ENCODE measurements at places on chromosomes 11 and 22.

- no peak for DNase-seq
Measured at GRCh38 chr11:19975414-19975990, 184.8 kb downstream of the DBX1 start.

GRCh38 chr11:134654161-134654915, 242.3 kb upstream of the B3GAT1 start:
- no peak for DNase-seq

GRCh38 chr11:64526346-64526745, 64.7 kb upstream of the SLC22A12 start:
- no peak for DNase-seq

- no peak for DNase-seq
Measured at GRCh38 chr11:109821511-109821910, 271.7 kb upstream of the ZC3H12C start.

- no peak for DNase-seq
Measured at GRCh38 chr11:44379141-44380008, 69.4 kb upstream of the ALX4 start.

DNA sequence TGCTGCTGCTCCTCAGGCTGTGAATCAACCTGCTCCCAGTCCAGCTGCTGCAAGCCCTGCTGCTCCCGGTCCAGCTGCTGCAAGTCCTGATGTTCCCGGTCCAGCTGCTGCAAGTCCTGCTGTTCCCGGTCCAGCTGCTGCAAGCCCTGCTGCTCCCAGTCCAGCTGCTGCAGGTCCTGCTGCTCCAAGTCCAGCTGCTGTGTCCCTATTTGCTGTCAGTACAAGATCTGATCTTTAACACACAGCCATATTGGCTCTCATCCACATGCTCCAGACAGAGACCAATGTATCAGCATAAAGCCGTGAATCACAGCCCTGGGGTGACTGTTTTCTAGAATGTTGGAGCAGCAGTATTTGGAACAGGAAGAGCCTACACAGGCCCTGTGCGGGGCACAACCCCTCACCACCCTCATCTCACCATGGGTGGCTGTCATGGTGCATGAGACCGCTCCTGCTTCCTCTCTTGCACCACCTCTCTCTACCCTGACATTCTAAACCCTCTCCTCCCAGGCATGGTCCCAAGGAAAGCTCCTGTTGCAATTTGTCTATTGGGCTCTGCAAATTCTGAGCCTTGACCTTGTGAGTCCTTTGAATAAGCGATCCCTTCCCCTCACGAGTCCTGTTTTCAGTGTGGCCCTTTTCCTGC, 3.5 kb downstream of the KRTAP5-10 start:
- DNase-seq = no peak

GRCh38 chr22:46124383-46125144, 25.8 kb upstream of the PPARA start:
- DNase-seq = no peak

DNA sequence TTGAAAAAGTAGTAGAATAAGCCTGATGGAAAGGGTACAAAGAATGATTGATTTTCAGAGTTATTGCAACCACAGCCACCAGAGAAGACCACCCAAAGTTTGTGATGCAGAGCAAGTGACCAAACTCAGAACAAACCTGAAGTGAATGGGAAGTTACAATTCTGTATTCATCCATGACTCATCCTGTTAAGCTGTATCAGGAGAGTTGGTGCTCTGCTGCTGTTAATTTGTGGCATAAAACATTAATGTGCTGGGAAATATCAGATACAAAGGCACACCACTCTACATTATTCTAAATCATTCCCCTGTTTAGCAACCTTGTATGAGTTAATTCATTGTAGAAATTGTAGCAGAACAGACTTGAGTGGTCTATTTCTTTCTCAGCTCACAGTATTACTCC, 19.6 kb upstream of the PDGFD start:
- no peak for DNase-seq

DNA sequence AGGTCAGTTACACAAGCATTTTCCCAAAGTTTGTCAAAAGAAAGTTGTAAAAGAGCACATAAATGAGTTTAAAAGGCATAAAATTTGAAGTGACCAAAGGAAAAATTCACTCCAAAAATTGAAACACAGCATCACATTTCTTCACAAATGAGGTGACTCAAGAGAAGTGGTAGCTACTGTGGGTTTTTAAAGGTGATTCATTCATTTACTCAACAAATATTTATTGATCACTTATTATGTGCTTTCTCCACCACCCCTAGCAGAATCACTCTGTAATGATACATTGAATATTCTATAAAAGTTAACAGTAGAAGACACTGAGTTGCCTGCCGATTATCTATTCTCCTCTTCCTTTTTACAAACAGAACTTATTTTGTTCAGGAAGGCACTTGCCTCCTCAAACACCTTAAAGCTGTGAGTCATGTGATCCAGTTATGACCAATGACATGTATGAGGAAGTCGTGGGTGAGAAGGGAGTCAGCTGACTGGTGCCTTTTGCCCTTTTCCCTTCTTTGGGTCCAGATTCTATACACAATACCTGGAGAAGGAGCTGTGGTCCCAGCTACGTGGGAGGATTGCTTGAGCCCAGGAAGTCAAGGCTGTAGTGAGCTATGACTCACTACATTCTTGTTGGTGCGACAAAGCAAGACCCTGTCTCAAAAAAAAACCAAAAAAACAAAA, 67.7 kb upstream of the CLNS1A start:
- DNase-seq = peak; percentile 2

GRCh38 chr11:45266676-45267020, 19.5 kb downstream of the SYT13 start:
- no peak for DNase-seq

DNA sequence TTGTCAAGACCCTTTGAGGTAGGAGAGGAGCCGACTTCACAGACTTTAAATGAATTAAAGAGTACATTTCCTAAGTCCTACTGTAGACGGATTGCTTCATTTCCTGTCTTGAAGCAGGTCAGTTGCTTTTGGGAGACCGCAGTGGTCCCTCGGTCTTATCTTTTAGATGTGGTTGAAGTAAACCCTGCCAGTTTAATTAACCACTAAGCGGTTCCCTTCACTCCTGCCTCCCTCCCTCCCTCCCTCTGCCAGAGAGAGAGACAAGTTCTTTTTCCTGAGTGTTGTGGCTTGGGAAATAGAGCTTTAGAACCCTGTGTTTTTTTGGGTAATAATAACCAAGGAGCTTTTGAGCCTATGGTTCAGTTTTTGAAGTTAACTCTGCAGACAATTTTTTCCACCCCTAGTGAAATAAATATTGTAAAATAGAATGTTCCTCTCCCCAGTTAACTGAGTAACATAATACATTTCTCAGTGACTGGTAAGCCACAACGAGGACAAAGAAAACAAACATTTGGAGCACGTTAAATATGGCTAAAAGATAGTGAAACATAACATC, 147.5 kb downstream of the LDLRAD3 start:
- DNase-seq = no peak

DNA sequence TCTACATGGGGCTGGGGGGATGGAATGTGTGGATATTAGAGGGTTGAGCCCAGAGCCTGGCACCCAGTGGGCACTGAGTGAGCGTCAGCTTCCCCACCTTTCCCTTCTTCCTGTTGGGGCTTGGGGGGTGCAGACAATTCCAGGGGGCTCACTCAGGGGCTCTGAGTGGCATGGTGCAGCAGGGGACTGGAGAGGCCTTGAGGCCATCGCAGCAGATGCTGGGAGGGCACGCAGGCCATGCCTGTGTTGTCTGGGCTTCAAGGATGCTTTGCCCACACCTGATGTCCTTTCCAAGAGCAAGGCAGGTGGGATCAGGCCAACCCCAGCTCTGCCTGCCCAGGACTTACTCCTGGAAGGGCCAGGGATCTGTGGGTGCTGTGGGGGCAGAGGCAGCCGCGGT, 11.2 kb upstream of the TTLL12 start:
- DNase-seq = no peak

DNA sequence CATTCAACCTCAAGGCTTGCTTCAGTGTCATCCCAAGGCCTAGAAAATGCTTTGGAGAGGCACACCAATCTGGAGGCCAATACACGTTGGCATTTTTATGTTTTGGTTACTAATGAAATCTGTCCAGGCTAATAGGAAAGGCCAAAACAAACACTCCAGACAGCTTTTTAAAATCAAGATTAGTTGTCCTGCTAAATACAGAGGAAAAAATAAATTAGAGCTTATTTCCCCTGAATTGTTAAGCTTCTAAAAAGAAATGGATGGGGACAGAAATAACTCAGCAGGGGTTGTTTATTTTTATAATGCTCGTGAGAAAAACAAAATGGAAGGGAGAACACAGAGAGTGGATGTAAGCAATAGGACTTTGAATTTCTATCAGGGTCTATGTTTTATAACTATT, 438.5 kb upstream of the LRRC4C start:
- DNase-seq = no peak

DNA sequence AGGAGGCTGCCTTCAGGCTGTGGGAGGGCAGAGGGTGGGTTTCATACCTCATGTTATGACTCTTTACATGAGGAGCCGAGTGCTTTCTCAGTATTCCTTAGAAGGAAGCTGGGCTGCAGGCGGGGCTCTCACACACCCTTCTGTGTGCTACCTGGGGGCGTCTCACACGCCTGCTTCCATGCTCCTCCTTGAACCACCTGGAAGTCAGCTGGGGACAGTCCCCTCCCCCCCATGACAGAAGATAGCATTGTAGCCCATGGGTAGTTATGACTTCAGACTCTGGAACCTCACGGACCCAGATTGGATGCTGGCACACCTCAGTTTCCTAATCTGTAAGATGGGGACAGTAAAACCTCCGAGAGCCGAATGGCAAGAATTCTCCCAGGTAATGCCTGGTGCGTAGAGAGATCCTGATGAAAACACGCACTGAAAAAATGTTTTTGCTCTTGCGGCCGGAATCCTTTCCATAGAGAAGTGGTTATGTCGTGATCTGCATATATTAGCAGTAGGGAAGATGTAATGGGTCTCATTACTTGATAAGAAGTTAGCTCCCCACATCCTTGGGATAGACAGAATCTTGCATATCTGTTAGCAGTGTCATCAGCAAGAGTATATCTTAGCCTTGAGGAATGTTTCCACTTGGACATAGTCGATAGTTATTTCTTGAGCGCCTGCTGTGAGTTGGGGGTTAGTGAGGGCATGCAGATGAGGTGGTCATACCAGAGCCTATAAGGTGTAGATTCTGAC, 4.9 kb downstream of the DAGLA start:
- DNase-seq = no peak

GRCh38 chr11:35227576-35228327, 88.8 kb downstream of the CD44 start:
- DNase-seq = no peak

DNA sequence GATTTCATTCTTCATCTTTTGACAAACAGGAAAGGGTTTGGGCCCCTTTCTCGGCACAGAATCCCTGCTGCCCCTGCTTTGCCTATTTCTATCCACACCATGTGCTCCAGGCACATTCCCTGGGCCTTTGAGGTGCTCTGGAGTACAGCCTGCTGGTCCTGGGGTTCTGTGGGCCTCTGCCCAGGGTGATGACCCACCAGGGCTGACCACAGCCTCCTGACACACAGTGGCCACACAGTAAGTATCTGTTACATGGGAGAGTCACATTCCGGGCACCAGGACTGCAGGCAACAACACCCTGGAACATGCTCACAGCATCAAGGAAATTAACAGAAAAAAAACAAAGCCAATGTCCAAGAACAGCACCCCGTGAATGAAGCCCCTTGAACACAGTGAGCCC, 39.1 kb downstream of the SCUBE2 start:
- no peak for DNase-seq

DNA sequence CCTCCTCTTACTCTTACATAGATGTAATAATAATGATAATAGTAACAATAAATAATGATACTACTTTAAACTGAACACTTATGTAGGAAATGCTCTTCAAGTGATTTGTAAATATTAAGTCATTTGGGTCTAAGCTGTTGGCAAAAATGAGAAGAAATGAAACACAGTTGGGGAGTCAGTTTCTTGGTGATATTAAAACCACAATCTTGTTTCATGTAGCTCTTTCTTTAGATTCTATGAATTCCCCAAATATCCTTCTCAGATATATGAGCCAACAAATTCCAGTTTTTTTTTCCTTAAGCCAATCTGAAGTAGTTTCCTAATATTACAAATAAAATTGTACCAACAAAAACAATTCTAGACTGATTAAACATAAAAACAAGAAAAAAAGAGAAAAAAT, 1115.6 kb upstream of the CNTN5 start:
- DNase-seq = no peak

- no peak for DNase-seq
Measured at GRCh38 chr11:71178076-71178475, 74.3 kb downstream of the SHANK2 start.

DNA sequence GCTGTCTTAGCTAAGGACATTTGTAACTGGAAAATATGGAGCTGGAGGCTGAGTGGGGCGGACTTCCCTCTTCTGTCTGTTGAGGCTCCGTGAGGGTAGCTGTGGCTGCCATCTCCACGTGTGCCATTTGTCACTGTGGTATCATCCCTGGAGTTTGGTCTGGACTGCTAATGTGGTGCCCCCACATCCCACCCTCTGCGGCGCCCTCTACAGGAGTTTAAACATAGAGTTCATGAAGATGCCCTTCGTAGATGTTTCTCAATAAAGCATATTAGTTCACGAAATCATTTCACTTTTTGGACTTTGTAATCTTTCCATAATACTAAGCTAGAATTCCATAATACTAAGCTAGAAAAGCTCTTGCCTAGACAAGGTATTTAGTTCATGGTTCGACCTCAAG, 52.4 kb downstream of the TECTA start:
- DNase-seq = no peak

GRCh38 chr11:68043349-68044144, 4.7 kb downstream of the TCIRG1 start:
- no peak for DNase-seq

GRCh38 chr11:111414267-111414931, 35.3 kb upstream of the POU2AF1 start:
- no peak for DNase-seq

DNA sequence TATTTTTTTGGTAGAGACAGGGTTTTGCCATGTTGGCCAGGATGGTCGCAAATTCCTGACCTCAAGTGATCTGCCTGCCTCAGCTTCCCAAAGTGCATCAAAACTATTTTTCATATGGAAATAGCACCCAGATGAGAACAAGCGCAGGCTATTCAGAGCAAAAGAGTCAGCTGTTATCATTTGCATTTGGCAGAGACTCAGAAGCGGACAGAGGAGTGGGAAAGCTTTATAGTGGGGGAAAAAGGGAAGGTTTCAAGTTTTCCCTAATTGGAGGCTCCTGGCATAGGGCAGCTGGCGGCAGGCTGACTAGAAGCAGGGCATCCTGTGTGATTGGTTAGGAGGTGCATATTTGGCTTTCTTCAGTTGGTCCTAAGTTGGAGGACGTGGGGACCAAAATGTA, 20.2 kb downstream of the ATG13 start:
- DNase-seq = no peak

GRCh38 chr22:26185190-26185589, 15.9 kb downstream of the SEZ6L start:
- DNase-seq = no peak

DNA sequence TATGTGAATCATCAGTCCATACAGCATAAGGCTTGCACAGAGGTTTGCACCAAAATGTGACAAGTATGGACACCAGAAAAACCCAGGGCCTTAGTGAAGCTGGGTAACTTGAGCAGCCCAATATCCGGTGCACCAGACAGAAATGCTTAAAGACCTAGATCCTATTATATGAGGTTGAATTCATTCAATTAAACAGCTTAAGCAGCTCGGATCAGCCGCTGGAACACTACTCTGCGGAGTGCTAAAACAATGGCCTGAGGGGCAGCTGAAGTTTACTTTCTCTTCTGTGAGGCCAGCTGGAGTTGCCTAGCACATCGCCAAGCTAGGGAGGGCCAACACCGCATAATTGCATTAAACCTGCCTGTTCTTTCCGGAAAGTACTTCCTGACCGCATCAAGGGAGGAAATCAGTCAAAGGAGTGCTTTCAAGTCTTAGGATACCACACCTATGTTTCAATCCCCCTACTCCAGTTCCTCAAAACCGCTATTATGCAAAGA, 17.0 kb upstream of the FAM181B start:
- DNase-seq = peak; percentile 42

GRCh38 chr11:1845561-1846452, 7.0 kb downstream of the TNNI2 start:
- DNase-seq = peak; percentile 37
